ENCODE measurements at places on chromosomes 5 and 9. TPM values are rescaled to one million over a fixed set of nuclear protein-coding genes. Genes with fewer than 3 reads are reported as not detected.

COQ4 gene
- 53.4 TPM for polyA plus RNA-seq

GBA2 gene
- polyA plus RNA-seq, result 94.3 TPM

EGFLAM gene
- 10.7 TPM for polyA plus RNA-seq

ISL1 gene
- polyA plus RNA-seq, result not detected

LAMC3 gene
- polyA plus RNA-seq, result 29.3 TPM

FOXD1 gene
- polyA plus RNA-seq, result 8.3 TPM

GLDC gene
- polyA plus RNA-seq, result 24.1 TPM

PCDHB5 gene
- polyA plus RNA-seq, result 6.6 TPM

ADCY2 gene
- 5.6 TPM for polyA plus RNA-seq

GPRIN1 gene
- 1.8 TPM for polyA plus RNA-seq

HAVCR1 gene
- polyA plus RNA-seq, result 4.2 TPM

SPATA31C1 gene
- polyA plus RNA-seq, result 0.76 TPM

EQTN gene
- polyA plus RNA-seq, result 0.19 TPM

CCL28 gene
- 4.4 TPM for polyA plus RNA-seq

Data from right renal cortex interstitium (tissue), 3 donors.